NCI-H774 (cell line): ENCODE measurements at places on chromosomes 3 and 15.
A peak's percentile ranks its signal among the peaks of the same experiment; 100 is the strongest.

DNA sequence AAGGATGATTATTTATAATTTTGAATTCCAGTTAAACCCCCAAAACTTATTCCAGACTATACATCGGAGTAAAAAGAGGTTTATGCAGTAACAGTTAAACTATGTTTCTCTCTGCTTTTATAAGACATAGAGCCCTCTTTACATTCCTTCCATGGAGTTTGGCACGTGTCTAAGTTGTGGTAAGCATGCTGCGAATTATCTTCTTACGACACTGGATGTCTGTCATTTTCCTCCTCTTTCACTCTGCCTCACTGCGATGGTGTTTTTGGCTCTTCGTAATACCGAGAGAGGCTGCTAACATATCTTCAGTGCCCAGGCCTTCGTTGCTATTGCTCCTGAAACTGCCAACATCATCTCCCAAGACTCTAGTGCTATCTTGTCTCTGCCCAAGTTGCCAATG is 83.9 kb upstream of the TGFBR2 start:
- no peak for DNase-seq

- no peak for DNase-seq
Measured at GRCh38 chr3:13120928-13121552, 47.8 kb upstream of the IQSEC1 start.

DNA sequence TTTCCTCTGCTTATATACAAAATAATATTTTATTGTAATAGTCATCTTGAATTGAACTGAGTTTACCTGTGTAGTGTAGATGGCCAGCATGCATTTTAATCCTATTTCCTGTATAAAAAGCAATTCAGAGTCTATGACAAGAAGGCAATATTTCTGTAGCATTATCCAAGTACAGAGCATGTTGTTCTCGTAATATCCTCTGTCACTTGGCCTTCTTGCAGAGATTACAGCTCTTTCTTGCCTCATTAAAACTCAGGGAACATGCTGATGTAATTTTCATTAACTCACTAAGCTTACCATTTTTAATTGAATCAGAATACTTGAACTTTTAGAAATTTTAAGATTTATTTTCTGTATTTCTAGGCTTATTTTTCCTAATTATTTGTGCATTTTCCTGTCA is 203.3 kb upstream of the AGTR1 start:
- no peak for DNase-seq

DNA sequence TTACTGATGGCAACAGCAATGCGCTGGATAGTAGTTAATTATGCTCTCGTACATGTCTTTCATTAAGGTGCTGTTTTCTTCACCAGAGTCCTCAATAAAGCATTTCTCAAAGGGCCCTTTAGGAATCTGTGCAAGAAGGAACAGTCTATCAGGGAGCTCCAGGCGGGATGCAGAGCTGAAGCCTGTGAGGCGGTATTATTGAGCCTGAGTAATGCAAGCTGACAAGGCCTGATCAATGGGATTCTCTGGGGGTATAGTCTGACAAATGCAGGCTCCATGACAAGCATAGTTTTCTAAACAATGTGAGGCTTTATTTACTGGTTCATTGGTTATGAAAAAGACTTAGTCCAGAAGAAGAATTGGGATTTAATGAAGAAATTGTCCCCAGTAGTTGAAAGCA is 530.9 kb upstream of the CBLB start:
- no peak for DNase-seq

- DNase-seq: no peak
Measured at GRCh38 chr15:98914626-98915025, 93.0 kb downstream of the PGPEP1L start.

GRCh38 chr15:59436774-59437141 is 1.2 kb upstream of the FAM81A start:
- no peak for DNase-seq

DNA sequence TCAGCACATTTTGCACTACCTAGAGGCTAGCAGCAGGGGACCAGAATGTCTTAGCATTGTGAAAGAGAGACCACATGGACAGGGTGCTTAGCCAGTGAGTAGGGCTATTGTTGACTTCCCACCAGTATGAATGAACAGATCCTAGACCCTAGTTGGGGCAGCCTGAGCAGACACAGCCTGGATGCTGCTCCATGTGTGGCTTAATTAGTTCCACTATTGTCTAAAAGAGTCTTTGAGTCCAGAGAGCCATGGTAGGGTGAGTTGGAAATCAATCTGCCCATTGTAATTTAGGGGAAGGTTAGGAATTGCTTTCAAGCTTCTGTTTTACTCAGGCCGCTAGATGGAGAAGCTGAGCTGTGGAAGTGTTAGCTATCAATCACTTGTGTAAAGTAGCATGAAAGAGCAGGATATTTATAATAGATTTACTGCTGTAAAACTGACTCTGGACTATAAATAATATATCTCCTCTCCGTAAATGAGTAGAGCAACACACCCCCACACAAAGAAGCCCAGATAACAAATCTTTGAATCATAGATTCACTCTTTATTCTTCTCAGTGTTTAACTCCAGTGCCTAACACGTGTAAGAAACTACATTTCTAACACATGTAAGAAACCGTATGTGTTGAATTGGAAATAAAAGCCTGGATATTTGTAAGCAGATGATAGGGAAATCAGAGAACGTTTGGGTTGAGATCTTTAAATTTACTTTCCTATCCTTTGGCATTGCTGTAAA is 4.1 kb upstream of the GCSAM start:
- peak; percentile 1 for DNase-seq

GRCh38 chr15:75840659-75841058 is 2.6 kb upstream of the UBE2Q2 start:
- DNase-seq: no peak

- no peak for DNase-seq
Measured at GRCh38 chr3:131304890-131305289, 76.7 kb upstream of the NUDT16 start.

DNA sequence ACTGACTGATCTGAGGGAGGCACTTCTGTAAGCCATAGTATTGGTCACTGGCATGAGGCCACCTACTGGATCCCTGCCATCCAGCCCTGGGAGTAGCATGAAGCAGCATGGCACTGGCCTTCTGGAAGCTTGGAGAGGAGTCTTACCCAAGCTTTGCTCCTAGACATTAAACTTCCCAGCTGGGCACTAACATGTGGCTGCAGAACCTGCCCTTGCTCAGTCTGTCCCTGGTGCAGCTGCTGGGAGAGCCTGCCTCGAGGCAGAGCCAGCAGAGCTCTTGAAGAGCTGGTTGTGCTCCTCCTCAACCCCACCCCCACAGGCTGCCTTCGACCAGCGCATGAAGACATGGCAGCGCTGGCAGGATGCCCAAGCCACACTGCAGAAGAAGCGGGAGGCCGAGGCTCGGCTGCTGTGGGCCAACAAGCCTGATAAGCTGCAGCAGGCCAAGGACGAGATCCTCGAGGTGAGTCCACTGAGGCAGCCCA is 17.1 kb upstream of the SNX22 start:
- no peak for DNase-seq

GRCh38 chr15:49015896-49016295 is 30.4 kb downstream of the SECISBP2L start:
- DNase-seq: no peak

DNA sequence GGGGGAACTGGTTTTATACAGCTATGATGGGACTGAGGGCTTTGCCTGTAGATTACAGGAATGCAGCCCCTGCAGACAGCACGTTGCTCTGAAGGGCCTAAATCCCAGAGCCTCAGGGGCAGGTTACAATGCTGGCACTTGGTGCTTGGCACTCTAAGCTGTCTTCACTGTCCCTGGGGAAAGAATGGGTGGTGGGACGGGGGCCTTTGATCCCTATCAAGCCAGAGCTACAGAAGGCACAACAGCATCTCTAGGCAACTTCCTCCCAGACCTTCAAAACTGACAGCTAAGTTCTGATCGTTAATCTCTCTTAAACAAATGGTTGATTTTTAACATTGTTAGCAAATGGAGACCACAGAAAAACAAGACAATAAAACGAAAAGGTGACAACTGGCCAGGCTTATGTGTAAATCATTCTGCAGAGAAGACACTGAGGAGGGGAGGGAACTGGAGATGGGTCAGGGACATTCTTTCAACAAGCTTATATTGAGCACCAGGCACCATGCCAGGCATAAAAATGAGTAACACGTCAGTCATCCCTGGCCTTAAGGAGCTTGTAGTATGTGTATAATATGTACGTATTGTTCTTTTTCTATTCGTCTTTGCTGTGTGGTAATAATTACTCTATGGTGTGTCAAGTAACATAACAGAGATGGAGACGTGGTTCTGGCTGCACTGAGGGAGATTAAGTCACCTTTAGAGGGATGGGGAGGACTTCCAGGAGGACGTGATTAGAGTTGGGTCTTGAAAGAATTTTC is 49.1 kb downstream of the CA12 start:
- no peak for DNase-seq

- no peak for DNase-seq
Measured at GRCh38 chr3:171255236-171255806, 204.9 kb downstream of the TNIK start.

- DNase-seq: no peak
Measured at GRCh38 chr3:178975320-178975719, 96.3 kb downstream of the ZMAT3 start.

- no peak for DNase-seq
Measured at GRCh38 chr15:82986442-82986780, 401 bp downstream of the RAMAC start.

DNA sequence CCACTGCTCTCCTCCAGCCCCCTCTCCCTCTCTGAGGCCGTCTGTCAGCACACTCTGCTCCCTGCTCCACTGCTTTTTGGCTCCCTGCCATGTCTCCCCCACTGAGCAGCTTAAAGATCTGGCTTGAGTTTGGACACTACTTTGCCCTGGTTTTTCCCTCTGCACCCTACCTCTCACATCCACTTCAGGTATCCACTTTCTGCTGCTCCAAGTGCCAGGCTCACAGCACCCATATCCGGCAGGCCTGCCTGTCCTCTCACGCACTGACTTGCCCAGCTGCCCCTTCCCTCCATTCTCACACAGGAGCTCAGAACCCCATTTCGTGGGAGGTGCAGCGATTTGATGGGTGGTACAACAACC is 3.7 kb downstream of the DUOX1 start:
- no peak for DNase-seq

DNA sequence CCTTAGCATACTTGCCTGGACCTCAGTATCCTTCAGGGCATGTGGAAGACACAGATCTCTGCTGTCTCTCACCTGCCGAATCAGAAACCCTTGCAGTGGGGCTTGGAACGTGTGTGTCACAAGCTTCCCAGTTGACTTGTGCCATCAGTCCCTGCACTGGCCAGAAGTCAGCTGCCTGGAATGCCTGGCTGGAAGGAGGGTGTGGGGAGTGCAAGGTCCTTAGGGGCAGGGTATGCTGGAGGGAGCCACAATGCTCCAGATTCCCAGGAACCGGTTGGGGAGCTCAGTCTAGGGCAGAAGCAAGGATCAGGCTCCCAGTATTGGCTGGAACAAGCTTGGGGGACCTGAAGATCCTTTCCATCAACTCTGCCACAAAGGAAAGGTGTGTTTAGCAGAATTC is 27.1 kb downstream of the SPSB4 start:
- no peak for DNase-seq

DNA sequence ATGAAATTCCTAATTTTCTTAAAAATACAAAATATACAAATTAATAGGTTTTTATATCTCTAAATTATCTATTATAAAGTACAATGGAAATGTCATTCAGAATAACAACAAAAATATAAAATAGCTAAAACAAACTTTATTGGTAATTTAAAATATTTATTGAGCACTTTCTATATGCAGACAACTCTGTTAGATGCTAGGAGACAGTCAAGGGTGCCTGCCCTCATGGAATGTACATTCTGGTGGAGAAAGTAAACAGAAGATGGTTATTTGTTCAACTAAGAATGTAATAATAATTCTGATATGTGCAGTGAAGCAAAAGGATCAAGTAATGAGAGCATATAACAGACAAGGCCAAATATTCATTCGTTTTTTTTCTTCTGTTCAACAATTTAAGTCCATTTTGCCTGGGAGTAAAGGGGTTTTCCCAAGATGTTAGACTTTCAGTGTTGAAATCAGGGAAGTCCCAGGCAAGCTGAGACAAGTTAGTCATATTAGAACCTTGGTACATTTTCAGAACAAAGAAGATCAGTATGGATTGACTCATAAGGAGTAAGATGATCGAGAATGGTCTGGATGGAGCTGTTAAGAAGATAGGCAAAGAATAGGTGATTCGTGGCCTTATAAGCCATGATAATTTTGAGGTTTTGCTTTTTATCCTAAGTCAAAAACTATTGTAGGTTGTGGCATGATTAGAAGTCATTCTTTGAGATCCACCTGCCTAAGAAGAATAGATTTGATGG is 150.2 kb upstream of the MLF1 start:
- DNase-seq: no peak
